ENCODE measurements at places on chromosomes 13 and 19.

- DNase-seq: no peak
Observed at GRCh38 chr13:61563645-61564044, 148.0 kb upstream of the PCDH20 start.

DNA sequence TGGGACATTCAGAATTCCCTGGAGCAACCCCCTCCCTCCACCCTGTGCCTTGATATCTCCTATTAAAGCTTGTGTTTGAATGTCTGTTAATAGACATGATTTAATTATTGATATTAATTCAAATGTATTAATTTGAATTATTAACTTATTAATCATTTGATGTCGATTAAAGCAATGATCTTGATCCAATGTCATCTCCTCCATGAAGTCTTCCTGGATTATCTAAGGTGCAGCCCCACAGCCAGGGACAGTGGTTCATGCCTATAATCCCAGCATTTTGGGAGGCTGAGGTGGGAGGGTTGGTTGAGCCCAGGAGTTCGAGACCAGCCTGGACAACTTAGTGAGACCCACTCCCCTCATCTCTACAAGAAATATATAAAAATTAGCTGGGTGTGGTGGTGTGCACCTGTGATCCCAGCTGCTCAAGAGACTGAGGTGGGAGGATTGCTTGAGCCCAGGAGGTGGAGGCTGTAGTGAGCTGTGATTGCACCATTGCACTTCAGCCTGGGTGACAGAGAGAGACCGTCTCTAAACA lies 9.6 kb downstream of the FEM1A start:
- DNase-seq: no peak

DNA sequence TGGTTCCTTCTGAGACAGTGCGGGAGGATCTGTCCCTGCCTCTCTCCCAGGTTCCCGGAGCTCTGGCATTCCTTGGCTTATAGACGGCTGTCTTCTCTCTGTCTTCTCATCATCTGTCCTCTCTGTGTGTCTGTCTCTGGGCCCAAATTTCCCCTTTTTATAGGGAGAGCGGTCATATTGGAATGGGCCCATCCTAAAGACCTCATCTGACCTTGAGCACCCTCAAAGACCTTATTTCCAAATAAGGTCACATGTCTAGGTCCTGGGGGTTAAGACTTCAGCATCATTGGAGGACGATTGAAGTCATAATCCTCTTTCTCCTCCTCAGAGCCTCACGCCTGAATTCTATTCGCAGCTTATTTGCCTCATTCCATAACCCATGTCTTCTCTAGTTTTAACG lies 98.4 kb downstream of the RAB20 start:
- DNase-seq: no peak

DNA sequence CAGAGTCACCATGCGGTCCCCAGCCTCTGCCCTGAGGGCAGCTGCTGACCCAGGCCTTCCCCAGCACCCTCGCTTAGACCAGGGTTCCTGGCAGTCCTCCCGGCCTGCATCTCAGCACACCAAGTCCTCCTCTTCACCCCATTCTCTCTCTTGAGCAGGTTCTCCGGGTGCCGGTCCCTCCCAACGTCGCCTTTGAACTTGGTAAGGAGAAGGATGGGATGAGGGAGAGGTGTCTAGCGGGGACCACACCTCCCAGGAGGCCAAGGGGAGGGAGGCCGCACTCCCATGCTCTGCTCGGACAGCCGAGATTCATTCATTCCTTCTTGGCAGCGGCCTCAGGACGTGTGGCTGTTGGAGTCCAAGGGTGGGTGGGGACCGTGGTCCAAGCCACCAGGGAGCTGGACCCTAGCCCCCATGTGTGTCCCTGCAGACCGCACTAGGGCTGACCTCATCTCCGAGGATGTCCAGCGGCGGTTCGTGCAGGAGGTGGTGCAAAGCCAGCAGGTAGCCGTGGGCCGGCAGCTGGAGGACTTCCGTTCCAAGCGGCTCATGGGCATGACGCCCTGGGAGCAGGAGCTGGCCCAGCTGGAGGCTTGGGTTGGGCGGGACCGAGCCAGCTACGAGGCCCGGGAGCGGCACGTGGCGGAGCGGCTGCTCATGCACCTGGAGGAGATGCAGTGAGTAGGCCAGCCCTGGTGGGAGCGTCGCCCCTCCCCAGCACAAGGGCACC lies 9.4 kb downstream of the ARHGEF1 start:
- DNase-seq: no peak

- DNase-seq: no peak
Observed at GRCh38 chr13:23443878-23444277, 10.4 kb upstream of the SACS start.

GRCh38 chr13:98083936-98084335 lies 59.0 kb upstream of the FARP1 start:
- no peak for DNase-seq

- no peak for DNase-seq
Observed at GRCh38 chr13:104008541-104009435, 942.6 kb upstream of the SLC10A2 start.

DNA sequence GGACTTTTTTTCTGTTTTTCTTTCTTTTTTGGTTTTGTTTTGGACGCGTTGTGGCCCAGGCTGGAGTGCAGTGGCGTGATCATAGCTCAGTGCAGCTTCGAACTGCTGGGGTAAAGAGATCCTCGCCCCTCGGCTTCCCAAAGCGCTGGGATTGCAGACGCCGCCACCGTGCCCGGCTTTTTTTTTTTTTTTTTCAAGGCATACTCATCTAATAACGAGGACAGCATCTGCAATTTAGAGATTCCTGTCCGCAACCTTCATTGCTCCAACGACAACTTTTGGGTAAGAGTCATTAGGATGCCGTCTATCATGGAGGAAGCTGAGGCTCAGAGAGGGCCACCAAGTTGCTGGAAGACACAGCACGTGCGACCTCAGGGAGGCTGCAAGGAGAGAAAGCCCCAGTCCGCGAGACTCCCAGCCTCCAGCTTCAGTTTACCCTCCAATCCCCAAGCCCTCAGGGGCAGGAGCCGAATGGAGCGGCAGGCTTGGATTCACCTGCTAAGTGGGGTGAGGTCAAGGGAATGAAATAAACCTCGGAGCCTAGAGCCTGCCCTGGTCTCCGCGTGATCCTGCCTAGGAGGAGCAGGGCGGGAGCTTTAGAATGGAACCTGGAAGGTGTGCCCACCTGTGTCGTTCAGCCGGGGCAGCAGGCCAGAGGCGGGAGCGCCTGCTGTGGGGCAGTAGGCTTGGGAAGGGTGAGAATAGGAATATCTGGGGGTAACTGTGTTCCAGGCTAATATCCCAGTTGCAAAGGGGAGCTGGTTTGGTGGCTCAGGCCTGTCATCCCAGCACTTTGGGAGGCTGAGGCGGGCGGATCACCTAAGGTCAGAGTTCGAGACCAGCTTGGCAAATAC lies 676 bp upstream of the POLRMT start:
- DNase-seq: no peak

DNA sequence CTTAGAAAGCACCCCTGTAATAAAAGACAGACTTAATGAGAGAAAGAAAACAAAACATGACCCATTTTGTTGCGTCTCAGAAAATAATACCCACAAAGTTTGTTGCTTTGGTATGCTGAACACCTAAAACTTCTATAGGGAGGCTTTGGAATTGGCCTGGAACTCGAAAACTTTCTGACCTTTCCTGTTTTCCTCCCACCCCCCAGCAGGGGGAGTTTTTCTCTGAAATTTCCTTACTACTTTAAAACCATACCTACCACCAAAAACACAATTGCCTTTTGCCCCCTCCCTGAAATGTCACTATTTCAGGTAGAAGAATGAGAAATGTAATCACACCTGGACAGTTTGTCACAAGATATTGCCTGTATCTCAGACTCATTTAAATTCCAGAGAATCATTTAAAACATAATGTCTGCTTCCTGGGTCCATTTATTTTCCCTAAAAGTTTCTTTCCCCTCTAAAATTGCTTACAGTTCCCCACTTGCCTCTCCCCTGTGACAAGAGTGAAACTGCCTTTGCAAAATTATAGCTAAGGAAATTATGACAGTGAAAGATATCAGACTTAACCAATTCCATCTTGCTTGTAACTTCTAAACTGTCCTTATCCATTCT lies 2700.2 kb downstream of the PCDH9 start:
- DNase-seq: no peak

GRCh38 chr19:4452230-4452990 lies 5.2 kb downstream of the UBXN6 start:
- DNase-seq: no peak

GRCh38 chr19:29770648-29771047 lies 41.1 kb upstream of the CCNE1 start:
- no peak for DNase-seq

GRCh38 chr13:53090461-53090860 lies 61.8 kb downstream of the OLFM4 start:
- DNase-seq: no peak

DNA sequence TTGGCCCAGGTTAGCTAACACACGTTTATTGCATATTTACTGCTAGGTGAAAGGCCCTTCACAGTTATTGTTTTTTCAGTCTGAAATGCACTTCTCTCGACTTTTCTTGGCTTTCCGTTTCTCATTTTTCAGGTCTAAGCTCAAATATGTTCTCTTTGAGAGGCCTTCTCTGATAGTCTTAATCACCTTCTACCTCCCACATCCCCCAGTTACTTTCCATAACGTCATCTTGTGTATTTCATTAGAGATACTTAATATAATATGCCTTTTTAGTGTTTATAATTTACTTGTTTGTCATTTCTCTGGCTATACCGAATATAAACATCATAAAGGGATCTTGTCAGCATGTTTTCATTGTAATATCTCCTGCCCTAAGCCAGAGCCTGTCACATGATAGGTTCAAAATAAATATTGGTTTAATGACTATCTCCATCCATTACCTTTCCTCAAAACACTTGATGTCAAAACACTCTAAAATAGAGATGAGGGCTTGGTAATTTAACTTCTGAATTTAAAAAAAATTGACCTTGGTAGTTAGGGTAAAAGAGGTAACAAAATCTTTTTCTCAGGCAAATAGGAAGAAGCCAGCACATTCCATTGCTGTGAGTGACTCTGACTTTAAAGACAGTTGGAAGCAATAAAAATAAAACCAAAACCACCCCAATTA lies 168.6 kb upstream of the RFC3 start:
- no peak for DNase-seq

DNA sequence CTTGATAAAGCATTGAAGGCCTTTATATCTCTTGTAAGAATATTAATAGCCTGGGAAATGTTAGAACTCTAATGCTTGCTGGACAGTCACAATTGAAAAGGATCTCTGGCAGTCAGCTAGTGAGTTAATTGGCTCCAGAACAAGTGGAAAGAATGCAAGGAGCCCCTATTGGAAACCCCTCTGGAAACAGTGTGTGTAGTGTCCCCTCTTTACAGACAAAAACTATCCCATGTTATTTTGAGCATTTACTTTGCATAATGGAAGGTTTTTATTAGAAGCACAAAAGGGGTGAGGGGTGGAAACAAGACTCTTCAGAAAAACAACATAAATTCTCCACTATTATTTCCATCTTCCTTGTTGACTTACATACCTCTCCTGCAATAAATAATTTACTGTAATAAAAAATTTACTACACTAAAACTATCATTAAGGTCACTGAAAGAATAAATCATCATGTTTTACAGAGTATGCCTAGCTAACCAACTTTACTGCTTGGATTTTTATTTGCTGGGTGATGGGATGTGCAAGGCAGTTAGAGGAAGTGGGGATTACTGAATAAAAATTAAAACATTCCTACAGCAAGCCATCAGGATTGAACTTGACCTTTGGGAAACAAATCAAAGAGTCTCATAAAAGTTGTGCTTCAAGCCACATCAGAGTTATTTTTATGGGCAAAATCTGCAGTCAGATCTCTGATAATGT lies 610.4 kb downstream of the TBC1D4 start:
- no peak for DNase-seq

- no peak for DNase-seq
Observed at GRCh38 chr13:39858794-39859193, 203.3 kb downstream of the COG6 start.

- DNase-seq: no peak
Observed at GRCh38 chr19:36266375-36266961, 51.6 kb downstream of the ZNF146 start.

DNA sequence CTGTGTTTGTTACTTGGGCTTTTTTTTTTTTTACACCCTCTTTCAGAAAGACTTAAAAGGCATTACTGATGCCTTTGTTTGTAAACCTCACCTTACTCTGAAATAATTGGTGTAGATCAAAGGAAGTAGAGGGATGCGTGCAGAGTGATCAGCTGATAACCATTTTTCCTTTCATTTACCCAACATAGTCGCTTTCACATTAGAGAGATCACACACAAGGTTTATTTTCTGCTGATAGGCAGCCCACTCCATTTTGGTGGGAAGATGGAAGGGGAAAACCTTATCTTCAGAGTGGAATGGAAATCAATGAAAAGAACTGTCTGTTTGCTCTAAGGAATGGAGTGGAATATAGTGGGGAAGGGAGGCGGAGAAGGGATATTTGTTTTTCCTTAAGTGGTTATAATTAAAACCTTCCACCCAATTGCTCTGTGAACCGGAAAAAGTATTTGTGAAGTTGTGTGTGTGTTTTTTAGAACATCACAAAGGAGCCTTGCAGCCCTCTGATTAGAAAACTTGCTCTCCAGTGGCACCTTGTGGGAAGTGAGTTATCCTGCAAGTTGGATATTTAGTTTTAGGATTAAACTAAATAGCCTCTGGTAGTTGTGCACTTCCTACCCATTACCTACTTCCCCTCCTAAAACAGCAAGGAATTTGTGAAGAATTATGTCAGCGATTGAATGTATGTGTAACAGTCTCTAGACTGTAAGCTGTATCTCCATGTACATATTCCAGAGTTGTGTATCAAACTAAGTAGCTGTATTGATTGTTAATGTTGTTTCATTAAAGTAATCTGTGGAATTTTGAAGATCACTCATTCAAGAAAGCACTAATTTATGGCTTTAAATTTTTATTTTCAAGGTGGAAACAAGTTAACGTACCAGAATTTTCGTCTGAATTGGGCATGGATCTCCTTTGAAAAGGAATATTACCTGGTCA lies 76.8 kb downstream of the FREM2 start:
- no peak for DNase-seq

DNA sequence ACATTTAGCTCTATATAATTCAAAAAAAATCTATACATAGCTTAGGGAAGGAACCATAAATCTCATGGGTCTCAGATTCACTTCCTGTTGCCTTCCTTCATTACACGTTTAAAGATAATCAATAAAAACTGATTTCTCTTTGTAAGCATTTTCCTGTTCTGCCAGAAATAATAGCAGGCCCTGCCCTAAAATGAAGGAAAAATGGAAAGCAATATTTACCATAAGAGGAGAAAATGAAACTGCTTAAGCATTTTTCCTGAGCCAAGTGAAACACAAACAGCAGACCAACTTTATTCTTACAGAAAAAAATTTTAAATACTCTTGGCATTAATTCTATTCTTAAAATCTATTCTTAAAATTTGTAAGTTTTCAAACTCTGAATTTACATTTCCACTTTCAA lies 4.0 kb downstream of the LHFPL6 start:
- DNase-seq: no peak

- no peak for DNase-seq
Observed at GRCh38 chr13:28031896-28032288, 43.4 kb upstream of the URAD start.

DNA sequence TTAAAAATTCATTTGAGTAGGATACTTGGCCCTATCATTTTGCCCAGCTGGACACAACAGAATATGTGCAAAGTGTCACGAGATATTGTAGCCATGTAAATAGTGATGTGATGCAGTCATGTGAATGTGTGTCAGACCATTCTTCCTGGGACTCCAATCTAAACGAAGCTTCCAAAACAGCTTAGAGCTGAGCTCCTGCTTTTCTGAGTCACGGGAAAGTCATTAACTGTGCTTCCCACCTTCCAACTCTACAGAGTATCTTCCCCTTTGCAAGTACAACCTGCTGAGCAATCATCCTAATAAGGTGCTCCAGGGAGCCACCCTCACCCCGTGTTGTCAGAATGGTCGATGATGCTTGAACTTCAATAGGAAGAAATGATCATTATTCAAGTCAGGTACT lies 294.7 kb downstream of the MYO16 start:
- DNase-seq: no peak
